Heart left ventricle (tissue), 16 donors: ENCODE measurements at places on chromosomes 4 and X. TPM values are rescaled to one million over a fixed set of nuclear protein-coding genes. Genes with fewer than 3 reads are reported as not detected.

- H3K27ac ChIP-seq, result no peak overlapping the region
- DNase-seq, result no peak
- H3K27me3 ChIP-seq, result no peaks in the 10 kb centered on the region
- no peaks in the 10 kb centered on the region for H3K36me3 ChIP-seq
- no peak overlapping the region for H3K4me3 ChIP-seq
These were observed 1.1 kb downstream of the OCIAD2 start for GRCh38 chr4:48905363-48906015.

DNA sequence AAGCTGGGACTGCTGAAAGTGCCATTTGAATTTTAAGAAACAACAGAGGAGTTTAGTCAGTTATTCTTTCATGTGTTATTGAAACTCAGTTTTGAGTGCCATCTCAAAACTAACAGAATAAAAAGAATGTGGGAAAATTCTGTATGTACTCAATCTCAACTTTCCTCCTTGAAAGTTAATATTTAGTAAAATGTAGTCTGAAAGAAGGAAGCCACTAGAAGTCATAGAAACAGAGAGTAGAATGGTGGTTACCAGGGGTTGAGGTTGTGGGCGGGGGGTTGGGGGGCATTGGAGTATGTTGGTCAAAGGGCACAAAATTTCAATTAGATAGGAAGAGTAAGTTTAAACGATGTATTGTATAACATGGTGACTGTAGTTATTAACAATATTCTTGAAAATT lies 628.3 kb upstream of the MAGEB2 start:
- H3K27ac ChIP-seq, result no peak overlapping the region
- no peak overlapping the region for H3K4me3 ChIP-seq
- H3K36me3 ChIP-seq, result no peaks in the 10 kb centered on the region
- no peak for DNase-seq
- H3K27me3 ChIP-seq, result no peaks in the 10 kb centered on the region

DNA sequence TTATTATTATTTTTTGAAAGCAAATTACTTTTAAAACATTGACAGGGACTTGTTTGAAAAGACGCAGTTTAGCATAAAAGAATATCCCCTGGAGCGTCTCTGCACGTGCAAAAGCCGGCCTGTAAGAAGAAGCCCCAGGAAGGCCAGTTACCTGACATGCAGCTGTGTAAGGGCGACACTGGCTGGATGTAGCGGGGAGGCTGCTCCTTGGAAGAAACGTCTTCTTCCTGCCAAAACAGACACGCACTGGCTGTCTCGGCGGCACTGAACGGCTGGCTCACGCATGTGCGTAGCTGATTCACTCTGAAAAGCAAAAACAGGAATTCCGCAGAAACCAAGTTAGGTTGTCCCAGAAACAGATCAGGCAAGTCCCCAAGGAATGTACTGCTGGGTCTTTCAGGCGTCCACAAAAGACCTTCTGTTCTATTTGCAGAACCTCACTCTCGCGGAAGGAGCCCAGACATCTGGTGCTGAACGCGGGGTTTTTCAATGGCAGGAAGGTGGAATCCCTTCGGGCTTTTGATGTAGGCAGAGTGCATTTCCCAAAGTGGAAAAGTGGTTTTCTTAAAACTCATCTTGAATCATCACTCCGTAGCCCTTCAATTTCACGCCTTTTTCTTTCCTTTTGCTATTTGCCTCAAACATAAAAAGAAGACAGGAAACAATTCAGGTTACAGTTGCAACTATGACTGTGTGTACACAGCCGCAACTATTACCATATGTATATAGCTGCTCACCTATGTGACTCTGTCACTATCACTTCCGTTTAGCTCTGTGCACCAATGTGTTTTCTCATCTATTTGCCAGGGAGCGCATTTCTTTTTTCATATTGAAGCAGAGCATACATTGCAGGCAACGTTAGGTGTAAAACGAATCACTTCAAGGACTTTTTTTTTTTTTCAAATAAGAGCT lies 38.1 kb upstream of the ARSH start:
- no peaks in the 10 kb centered on the region for H3K36me3 ChIP-seq
- no peak overlapping the region for H3K27ac ChIP-seq
- H3K27me3 ChIP-seq, result no peaks in the 10 kb centered on the region
- H3K4me3 ChIP-seq, result no peak overlapping the region
- no peak for DNase-seq
- no peaks in the 10 kb centered on the region for H3K4me1 ChIP-seq

- peaks cover 37% of the 10 kb centered on the region for H3K27me3 ChIP-seq
- H3K36me3 ChIP-seq, result no peaks in the 10 kb centered on the region
- no peak for DNase-seq
- H3K4me1 ChIP-seq, result no peaks in the 10 kb centered on the region
These were observed 6.0 kb downstream of the AP1S2 start for GRCh38 chrX:15848576-15848975.

PRSS12 gene
- 0.01 TPM for polyA plus RNA-seq

CDKL2 gene
- polyA plus RNA-seq, result 0.04 TPM

DKK2 gene
- 0.42 TPM for polyA plus RNA-seq

DNA sequence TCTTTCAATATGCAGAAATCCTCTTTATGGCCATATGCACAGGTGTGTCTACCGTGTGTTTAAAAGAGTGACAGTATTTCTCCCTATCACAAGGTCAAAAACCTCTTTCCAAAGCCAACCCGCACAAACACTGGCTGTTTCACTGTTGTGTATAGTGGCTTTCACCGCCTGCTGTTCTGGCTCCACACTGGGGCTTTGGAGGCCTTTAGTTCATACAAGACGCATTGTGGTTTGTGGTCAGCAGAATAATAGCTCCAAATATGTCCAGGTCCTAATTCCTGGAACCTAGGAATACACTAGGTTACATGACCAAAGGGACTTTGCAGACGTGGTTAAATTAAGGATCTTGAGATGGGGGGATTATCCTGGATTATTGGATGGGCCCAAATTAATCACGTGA lies 40.7 kb upstream of the FAM9A start:
- no peak for DNase-seq
- no peaks in the 10 kb centered on the region for H3K36me3 ChIP-seq
- H3K4me3 ChIP-seq, result no peak overlapping the region

CFP gene
- polyA plus RNA-seq, result 1.6 TPM

DNA sequence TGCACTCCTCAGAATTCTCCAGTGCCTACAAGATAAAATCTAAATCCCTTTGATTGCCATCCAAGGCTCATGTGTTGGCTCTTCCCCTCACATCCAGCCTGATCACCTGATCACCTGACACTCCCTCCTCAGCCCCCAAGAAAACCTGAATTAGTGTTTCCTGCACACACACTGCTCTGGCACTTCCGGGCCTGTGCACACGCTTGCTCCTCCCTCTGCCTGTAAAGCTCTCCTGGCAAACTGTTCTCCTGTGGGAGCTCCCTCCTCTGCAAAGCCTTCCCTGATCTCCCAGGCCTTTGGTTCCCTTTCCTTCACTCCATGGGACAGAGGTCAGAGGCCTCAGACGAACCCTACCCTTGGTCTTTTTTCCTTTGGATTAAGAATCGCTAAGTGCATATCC lies 19.9 kb downstream of the PHKA2 start:
- DNase-seq, result no peak
- no peaks in the 10 kb centered on the region for H3K4me1 ChIP-seq
- no peak overlapping the region for H3K4me3 ChIP-seq
- H3K27ac ChIP-seq, result no peak overlapping the region
- H3K27me3 ChIP-seq, result no peaks in the 10 kb centered on the region

- H3K27ac ChIP-seq, result no peak overlapping the region
- DNase-seq, result no peak
These were observed 169.1 kb downstream of the GUCY2F start for GRCh38 chrX:109312757-109313156.
